SW 1271 (cell line): ENCODE measurements at places on chromosomes 3 and 15.
A peak's percentile ranks its signal among the peaks of the same experiment; 100 is the strongest.

- DNase-seq, result no peak
Measured at GRCh38 chr3:120764206-120764605, 21.7 kb downstream of the GTF2E1 start.

DNA sequence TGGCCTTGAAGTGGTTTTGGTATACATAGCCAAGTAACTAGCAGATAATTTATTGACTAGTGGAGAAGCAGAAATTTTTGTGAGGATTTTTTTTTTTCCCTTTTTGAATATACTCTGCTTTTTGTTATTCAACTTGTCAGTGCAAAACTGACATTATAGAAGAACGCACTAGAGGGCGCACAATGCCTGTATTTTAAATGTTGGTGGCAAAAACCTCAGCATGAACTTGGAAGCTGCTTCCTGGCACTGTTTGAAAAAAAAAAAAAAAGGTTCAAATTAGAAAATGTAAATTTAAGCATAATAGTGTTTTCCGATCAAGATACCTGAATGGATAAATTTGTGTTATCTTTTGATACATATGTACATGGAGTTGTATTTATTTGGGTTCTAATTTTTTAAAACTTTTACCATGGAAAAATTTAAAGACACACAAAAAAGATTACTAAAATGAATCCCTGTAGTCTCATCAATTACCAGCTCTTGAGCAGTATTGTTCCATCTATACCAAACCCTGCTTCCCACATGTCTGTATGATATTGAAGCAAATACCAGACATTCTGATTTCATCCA is 56.0 kb downstream of the SLC25A26 start:
- DNase-seq, result peak; percentile 24

DNA sequence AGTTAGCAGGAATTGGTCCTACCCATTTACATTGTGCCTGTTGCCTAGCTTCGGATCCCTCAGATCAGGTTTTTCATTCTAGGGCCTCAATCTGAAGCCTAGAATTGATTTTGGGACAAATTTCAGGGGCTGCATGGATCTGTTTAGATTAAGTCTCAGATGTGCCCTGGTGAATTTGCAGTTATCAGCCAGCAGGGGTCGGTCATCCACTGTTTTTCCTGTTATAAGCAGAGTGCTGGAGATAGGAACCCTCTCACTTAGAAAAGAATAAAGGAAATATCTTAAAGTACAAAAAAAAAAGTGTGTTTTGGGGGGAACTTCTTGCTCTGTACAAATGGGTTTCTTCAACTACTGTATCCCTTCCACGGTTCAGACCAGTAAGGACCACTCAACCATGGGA is 212.5 kb downstream of the BCHE start:
- no peak for DNase-seq

- DNase-seq, result no peak
Measured at GRCh38 chr3:111311709-111312235, 230.2 kb upstream of the CD96 start.

- no peak for DNase-seq
Measured at GRCh38 chr3:113275929-113276750, 64.8 kb downstream of the BOC start.

DNA sequence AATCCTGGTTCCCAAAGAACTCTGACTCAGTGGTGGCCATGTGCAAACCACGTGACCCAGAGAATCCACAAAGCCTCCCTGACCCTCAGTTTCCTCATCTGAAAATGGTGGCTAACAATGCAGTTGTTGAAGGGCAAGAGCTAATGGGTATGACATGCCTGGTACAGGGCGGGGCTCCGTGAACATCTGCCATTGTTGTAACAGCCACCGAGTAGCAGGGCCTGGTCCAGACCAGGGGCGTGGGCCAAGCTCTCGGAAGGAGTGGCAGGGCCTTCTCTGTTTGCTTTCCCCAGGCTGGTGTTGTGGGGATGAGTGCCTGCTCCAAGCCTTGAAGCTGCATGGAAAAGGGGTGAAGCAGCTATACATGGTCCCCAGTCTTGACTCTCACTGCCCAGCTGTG is 13.4 kb downstream of the MAPKAPK3 start:
- no peak for DNase-seq

DNA sequence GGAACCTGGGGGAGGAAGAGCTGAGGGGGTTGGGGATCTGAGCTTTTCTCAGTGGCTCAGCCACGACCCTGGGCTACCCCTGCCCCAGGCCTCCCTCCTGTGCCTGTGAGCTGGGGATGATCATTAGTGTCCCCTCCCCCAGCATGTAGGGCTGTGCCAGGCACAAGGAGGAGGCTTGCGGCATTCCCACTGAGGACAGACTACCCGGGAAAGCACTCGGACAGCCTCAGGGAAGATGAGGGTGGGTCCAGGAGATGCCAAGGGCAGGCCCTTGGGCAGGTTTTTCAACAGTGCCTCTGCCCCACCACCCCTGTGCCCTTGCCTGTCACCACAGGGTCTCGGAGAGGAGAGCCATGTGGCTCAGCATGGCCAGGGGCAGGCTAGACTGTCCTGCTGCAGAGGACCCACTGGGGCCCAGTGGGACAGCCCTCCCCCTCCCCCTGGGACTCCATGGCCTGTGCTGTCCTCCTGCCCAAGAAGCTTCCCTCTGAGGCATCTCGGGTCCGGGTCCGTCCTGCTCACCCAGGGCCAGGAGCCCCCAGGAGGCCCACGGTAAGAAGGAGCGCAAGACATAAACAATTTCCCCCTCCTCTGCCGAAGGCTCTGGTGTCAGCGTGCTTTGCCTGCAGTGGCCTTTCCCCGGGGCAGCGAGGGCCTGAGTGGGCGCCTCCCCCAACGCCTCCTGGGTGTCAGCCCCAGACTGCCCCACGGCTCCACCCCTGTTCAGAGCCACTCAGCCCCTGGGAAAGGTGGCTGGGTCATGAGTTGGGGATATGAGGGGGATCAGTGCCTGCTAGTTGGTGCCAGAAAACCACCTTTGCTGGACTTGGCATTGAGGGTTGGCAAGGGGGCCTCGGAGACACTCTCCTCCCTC is 192.5 kb downstream of the GOLGA6L6 start:
- DNase-seq, result no peak

- no peak for DNase-seq
Measured at GRCh38 chr3:115351193-115351592, 204.1 kb upstream of the ZBTB20 start.

GRCh38 chr15:34047893-34048775 is 9.1 kb upstream of the AVEN start:
- no peak for DNase-seq

GRCh38 chr15:57401546-57401945 is 25.2 kb downstream of the CGNL1 start:
- no peak for DNase-seq

- no peak for DNase-seq
Measured at GRCh38 chr3:122785231-122785630, 8.4 kb downstream of the HSPBAP1 start.

DNA sequence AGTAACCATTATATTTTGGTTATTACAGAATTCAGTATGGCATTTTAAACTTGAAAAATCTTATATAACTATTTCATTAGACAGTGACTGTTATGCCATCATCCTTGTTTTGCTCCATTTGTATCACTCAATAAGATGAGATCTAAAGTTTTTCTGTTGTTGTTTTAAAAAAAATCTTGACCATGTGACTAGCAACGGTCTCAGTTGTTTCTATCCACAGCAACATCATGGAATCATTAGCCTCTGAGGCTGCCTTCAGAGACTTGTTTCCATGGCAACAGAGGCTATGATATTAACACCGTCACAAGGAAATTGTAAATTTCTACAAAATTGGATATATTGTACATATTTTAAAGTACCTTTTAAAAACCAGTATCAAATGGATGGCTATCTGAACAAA is 129.8 kb downstream of the DLG1 start:
- no peak for DNase-seq

DNA sequence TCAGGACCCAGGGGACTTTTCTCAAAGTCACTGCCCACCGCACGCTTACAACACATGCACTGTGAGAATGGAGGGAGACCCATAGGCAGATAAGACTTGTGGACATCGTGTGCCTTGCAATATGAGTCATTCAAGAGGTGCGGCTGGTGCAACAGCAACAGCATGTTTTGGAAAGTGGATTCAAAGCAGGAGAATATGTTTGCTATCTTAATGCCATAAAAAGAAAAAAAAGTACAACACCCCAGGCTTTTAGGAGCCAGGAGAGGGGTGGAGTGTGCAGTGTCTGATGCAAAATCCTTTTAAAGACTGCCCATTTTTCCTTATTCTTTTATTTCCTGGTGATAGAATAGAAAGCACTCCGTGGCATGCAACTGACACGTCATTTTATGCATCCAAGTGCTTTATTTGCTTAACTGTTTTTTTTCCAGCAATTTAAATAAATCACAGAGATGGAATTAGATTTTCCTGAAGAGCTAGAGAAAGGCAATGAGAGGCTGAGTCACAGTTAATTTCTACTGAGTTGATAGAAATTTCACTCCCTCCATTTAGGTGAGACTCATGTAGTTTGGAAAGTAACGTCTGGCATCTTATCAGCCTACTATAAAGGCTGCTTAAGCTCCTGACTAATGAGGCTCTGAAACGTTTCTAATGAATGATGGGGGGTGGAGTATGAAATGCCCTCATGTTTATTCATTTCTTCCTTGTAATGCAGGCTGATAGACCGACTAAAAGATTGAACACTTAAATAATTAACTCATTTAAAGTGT is 96.4 kb downstream of the NSUN3 start:
- no peak for DNase-seq

DNA sequence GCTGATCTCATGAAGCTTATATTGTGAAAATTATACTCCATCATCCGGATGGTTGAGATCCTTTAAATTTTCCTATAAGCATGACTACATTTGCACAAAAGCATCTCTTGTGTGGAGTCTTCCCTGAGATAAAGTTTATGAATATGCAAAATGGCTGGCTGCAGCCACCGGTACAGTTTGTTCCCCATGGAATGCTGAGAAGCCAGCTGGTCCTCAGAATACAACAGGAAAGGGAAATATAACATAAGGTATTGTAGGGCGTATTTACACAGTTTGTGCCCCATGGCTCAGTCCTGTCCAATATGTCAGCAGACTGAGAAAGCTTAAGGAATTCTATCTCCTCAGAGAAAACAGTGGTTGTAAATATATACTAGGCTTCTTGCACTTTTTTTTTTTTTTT is 468.6 kb downstream of the CNTN6 start:
- DNase-seq, result no peak

- DNase-seq, result no peak
Measured at GRCh38 chr15:22959321-22960101, 20.7 kb downstream of the CYFIP1 start.

GRCh38 chr3:1892459-1892858 is 206.2 kb upstream of the CNTN4 start:
- DNase-seq, result no peak

DNA sequence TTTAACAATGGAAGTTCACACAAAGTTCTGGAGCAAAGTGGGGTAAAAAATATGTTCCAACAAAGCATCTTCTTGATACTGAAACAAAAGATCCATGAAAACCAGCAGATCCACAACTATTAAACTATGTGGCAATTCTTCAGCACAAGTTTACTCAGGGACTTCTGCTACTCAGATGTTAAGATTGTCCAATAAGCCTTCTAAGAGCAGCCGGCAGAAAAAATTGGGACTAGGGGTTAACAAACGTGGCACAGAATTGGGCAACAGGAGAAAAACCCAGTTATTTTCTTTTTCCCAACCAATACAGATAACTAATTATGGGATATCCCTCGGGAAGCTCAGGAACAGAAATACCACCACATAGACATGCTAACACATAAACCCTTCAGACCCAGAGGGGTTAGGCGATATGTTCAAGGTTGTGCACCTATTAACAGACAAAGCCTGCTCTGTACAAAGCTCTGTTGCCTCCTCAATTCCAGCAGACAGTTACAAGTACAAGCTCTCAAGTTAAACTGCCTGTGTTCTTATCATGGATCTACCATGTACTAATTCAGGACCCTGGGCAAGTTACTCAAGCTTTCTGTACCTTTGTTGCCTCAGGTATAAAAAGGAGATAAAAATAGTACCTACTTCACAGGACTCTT is 6.8 kb downstream of the SSR3 start:
- DNase-seq, result no peak

DNA sequence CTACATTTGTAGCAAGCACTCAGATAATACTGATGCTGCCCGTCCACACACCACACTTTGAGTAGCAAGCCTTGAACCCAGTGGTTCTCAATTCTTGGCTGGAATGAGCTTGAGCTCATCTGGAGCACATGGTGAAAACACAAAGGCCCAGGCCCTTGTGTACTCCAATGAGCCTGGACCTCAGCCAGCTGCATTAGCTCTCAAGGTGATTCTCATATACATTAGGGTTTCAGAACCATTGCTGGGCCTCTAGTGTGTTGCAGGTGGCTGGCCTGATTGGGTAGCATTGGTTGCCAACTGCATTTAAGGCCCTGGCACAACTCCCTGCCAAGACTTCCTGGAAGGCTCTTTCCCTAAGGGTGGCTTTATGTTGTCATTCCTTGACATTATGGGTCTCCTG is 23.4 kb upstream of the ZFAND6 start:
- DNase-seq, result no peak

GRCh38 chr15:67895237-67895636 is 55.4 kb upstream of the RNU6-1 start:
- DNase-seq, result no peak

GRCh38 chr3:113783980-113784379 is 37.1 kb downstream of the ATP6V1A start:
- peak; percentile 36 for DNase-seq

DNA sequence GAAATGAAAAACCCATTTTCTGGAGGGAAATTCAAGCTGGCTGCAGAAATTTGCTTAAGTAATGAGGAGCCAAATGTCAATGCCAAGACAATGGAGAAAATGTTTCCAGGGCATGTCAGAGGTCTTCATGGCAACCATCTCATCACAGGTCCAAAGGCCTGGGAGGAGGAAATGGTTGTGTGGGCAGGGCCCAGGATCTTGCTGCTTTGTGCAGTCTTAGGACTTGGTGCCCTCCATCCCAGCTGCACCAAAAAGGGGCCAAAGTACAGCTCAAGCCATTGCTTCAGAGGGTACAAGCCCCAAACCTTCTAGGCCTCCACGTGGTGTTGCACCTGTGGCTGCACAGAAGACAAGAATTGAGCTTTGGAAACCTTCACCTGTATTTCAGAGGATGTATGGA is 59.3 kb downstream of the POMGNT2 start:
- no peak for DNase-seq

- no peak for DNase-seq
Measured at GRCh38 chr3:197216169-197216860, 82.1 kb downstream of the DLG1 start.

DNA sequence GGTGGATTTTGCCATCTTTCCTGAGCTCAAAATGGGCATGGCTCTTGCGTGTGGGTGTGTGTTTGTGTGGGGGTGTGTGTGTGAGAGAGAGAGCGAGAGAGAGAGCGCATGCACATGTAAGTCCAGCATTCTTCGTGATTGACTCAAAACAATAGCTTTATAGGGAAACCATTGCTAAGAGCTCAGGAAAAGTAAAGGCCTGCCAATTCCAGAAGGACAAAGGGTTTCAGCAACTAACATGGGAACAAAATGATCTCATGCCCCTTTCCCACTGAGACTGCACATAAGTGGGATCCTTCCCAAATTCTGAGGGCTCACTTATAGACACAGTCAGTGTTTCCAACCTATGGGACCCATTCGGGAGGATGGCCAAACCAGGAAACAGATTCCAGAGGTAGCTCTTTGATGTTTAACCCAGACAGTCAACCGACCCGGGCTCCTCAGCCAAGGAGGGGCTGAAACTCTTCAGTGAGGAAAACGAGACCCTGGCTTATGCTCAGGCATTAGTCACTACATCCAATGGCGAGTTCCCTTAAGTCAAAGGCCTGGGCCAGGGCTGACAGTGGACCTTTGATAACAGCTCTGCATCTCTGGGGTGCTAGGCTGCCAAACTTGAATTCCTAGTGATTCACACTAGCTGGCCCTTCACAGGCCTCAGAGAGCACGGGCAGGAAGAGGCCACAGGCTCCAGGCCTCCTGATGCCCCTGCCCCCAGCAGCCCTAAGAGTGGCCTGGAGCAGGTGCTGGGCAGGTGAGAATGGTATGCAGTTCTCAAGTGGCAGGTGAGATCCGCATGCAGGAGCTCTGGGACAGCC is 305.0 kb upstream of the C2CD4B start:
- no peak for DNase-seq
